Dermis microvascular lymphatic vessel endothelial cell (primary cell): ENCODE measurements at places on chromosomes 6 and 20. TPM values are rescaled to one million over a fixed set of nuclear protein-coding genes. Genes with fewer than 3 reads are reported as not detected.
A peak's percentile ranks its signal among the peaks of the same experiment; 100 is the strongest.

SEMG1 gene
- not detected in 2 replicates for total RNA-seq

ADAM33 gene
- under 0.01 TPM in 1 of 2 replicates, not detected in the other for total RNA-seq

ARMC2 gene
- total RNA-seq, result 0.51 and 0.64 TPM in 2 replicates

TMEM244 gene
- total RNA-seq, result not detected in 2 replicates

PSORS1C2 gene
- total RNA-seq, result not detected in 2 replicates

C20orf173 gene
- total RNA-seq, result not detected in 2 replicates

CDSN gene
- total RNA-seq, result under 0.01 TPM in 1 of 2 replicates, not detected in the other

DEFB132 gene
- not detected in 2 replicates for total RNA-seq

WFDC9 gene
- not detected in 2 replicates for total RNA-seq

CD24 gene
- 0.13 and 0.38 TPM in 2 replicates for total RNA-seq

GINS1 gene
- total RNA-seq, result 5.9 and 15.9 TPM in 2 replicates

GRCh38 chr6:16676978-16677377, 84.3 kb downstream of the ATXN1 start:
- no peak for DNase-seq

DNA sequence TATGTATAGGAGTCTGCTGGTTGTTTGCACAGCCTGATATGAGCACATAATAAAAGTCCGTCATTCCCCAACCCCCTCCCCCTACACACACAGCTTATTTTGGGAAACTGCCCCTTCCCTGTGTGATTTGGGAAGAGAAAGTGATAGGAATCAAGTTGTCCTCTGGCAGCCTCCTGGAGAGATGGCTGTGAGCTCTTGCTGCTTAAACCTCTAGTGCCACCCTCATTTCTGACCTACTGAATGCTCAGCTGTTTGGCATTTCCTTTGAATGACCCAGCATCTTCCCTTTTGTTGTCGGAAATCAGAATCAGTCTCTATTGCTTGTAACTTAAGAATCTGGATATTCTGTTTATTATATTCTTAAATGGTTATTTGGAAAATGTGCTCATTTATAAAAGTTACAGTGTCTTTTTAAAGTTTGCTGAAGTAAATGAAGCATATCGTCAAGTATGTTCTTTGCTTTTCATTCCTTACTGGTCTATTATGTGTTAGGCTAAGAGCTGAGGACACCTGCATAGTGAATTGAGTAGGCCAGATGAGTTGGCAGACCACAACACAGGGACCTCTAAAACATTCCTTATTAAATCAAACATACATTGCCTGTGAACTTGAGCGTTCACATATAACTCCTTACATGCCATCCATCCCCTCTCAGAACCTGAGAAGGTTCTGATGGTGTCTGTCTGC, 5.5 kb downstream of the RWDD2A start:
- no peak for DNase-seq

GRCh38 chr6:121351916-121352315, 17.6 kb upstream of the TBC1D32 start:
- DNase-seq, result no peak

- no peak for DNase-seq
Observed at GRCh38 chr6:82869493-82869892, 196.1 kb downstream of the UBE3D start.

DNA sequence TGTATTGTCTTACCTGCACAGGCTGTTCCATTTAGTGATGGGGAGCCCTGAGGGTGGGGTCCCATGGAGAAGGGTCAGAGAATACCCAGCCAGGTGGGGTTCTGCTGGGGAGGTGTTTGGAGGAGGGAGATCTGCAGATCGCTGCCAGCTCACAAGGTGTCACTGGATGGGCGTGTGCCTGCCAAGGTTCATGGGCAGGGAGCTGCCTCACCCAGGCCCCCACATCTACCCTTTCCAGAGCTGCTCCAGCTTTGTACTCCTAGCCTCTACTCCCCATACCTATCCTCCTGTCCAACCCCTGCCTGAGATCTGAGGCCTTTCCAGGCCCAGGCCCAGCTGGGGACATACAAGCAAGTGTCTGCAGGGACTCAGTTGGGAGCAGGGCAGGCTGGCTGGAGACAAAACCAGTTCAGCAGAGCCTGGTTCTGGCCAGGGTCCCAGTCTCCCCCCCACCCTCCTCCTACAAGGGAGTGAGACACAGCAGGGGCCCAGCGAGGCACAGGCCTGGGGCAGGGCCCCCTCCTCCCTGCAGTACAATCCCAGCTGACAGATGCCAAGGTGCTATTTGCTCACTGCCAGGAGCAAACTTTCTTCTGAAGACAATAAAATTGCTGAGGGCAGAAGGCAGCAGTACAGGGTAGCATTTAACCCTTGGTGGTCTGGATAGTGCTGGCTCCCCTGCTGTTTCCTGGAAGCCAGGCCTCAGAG, 19.7 kb downstream of the SPDEF start:
- DNase-seq, result no peak

- no peak for DNase-seq
Observed at GRCh38 chr6:165891320-165891719, 228.3 kb upstream of the PDE10A start.

DNA sequence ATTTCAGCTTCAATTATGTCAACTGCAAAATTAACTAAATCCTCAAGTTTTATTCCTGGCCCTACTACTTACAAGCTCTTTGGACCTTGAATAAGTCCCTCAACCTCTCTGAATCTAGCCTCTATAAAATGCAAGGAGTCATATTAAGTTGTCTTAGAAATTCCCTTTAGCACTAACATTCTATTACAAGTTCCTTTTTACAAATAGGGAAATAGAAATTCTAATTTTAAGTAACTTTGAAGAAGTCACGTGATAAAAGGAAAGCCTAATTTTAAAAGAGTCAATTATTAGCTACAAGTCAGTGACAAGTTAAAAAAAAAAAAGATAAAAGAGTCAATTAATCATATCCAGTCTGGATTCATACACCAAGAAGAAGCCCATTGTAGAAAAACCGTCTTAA, 24.6 kb upstream of the GTF3C6 start:
- DNase-seq, result no peak

DNA sequence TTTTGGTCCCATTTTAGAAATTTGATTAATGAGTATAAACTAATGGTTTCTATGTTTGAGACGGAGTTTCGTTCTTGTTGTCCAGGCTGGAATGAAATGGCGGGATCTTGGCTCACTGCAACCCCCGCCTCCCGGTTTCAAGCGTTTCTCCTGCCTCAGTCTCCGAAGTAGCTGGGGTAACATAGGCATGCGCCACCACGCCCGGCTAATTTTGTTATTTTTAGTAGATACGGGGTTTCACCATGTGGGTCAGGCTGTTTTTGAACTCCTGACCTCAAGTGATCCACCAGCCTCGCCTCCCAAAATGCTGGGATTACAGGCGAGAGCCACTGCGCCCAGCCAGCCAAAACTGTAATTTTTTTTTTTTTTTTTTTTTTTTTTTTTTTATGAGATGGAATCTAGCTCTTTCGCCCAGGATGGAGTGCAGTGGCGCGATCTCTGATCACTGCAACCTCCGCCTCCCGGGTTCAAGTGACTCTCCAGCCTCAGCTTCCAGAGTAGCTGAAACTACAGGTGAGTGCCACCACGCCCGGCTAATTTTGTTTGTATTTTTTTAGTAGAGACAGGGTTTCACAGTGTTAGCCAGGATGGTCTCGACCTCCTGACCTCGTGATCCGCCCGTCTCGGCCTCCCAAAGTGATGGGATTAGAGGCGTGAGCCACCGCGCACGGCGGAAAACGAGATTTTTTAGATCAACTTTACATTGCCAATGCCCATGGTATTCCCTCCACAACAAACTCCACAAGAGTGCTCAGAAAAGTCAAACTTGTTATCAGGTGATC, 127.8 kb downstream of the HFE start:
- DNase-seq, result no peak

DNA sequence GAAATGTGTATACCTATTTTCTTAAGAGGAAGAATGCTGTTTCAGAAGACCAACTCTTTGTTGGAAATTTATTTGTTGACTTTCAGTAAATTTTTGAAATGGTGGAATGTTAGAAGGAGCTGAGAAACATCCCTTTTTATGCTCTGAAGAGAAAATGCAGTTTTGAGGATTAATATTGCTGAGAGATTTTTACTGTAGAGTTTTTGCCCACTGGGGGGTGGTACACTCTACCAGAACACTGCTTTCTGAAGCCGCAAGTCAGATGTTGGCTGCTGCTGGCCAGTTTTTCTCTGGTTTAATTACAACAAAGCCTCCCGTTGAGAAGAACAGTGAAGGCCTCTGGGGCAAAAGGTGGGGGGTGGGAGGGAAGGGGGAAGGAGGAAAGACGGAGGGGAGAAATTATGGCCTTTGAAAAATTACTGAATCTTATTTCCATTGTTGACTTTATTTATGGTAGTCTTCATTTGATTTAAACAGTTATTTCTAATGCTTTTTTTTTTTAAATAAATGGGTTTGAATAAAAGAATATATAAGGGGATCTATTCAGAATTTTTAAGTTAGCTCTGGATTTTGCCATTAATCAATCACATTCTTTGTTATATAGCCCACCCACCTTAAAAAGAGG, 3.0 kb downstream of the FLRT3 start:
- peak; percentile 11 for DNase-seq

DNA sequence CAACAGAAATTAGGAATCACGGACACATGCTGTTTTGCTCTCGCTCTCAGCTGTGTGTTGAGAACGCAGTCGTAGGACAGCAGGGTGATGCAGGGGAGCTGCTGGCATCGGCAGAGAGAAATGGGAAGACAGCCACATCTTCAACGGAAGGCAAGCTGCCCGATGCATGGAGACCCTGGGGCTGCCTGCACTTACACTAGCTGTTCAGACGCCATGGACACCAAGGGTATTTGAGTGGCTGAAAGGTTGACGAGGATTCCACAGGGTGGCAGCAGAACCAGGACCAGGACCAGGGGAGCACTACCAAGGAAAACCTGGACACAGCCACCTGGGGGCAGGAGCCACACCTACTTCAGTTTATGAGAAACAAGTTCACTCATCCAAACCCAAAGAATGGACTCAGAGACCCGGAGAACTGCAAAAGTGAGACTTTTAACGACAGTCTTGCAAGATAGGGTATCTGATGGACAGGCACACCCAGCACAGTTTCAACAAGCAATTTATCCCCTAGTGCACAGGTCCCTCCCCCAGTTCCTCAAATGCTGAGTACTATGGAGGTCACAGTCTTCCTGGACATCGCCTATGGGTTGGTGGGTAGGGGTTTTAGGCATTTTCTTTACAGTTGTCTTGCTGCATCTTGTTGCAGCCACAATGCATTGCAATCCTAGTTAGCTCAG, 56.3 kb upstream of the ENTPD6 start:
- DNase-seq, result peak; percentile 1
